Astrocyte (in vitro differentiated cells and primary cell): ENCODE measurements at places on chromosomes 7 and 10.

DNA sequence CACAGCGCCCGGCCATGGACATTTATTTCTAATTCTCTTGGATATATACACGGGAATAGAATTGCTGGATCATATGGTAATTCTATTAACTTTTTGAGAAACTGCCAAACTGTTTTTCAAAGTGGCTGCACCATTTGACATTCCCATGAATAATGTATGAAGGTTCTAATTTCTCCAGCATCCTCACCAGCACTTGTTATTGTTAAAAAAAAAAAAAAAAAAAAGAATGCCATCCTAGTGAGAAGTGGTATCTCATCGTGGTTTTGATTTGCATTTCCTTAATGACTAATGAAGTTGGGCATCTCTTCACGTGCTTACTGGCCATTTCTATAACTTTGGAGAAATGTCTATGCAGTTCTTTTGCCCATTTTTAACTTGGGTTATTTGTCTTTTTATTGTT, 13.5 kb downstream of the CNNM2 start:
- DNase-seq = no peak

DNA sequence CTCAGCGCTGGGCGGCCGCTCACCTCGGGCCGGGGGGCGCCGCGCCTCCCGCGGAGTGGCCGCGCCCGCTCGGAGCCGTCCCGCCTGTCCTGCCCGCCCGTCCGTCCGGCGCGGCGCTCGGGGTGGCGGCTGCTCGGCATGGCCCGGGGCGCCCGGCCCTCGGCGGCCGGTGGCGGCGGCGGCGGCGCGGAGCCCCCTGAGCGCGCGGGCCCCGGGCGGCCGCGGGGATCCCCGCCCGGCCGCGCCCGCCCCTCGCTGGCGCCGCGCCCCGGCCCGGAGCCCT, 338 bp downstream of the SDK1 start:
- DNase-seq = no peak

GRCh38 chr7:27200761-27201579, 1.1 kb upstream of the HOXA13 start:
- no peak for DNase-seq

DNA sequence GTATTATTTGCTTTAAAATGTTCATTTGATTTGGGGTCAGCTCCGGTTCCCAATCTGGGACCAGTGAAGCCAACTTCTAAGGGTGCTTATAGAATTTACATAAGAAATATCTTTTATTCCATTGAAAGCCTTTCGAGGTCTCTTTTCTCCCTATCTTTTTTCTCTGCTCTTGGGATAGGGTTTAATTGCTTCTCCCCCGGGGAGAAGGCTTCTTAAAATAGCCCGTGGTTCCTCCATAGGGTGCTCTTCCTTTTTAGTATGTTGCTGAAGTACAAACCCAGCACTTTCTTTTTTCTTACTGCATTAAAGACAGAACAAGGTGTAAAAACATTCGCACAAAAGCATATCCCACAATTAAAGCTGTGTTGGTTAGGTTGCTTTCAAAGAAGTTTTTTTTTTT, 107.5 kb downstream of the POU6F2 start:
- DNase-seq = no peak

- no peak for DNase-seq
These were observed 25.2 kb upstream of the BNIP3 start for GRCh38 chr10:132006966-132007365.

GRCh38 chr7:158944950-158945349, 88.6 kb downstream of the DYNC2I1 start:
- no peak for DNase-seq

DNA sequence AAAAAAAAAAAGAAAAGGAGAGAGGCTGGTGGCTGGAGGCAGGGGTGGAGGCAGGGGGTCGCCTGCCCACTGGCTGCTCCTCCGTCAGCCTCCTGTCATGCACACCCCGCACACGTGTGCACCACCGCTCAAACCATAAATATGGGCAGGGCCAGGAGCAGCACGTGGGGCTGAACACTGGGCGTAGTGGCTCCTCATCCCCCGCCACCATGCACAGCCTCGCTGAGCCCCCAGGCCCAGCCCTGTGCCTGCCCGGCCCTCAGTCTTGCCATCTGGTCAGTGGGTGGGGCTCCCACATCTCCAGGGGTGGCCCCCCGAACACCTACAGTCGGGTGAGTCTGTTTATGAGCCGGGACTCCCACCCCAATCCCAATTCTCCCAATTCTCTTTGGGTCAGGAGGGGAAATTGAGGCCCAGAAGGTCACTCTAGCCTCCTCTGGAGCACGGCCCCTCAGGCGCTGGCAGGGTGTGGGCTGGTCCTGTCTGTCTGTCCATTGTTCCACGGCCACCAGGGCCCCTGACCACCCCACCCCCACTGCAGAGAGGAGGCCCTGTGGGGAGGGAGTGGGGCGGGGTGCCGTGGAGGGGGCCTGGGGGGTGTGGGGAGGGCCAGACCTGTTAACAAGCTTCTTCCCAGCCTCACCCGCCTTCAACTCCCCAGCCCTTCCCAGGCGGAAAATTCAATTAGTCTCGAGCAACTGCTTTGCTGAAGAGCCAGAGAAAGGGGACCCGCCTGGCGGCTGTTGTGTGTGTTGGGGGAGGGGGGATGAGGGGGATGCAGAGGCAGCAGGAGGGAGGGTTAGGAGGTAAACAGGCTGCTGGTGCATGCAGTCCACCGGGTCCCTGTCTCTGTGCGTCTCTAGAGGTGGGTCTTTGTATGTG, 19.5 kb upstream of the GRIFIN start:
- no peak for DNase-seq

GRCh38 chr7:1919539-1920265, 249.6 kb downstream of the ELFN1 start:
- no peak for DNase-seq

GRCh38 chr7:22697876-22698606, 29.0 kb upstream of the IL6 start:
- DNase-seq = no peak

DNA sequence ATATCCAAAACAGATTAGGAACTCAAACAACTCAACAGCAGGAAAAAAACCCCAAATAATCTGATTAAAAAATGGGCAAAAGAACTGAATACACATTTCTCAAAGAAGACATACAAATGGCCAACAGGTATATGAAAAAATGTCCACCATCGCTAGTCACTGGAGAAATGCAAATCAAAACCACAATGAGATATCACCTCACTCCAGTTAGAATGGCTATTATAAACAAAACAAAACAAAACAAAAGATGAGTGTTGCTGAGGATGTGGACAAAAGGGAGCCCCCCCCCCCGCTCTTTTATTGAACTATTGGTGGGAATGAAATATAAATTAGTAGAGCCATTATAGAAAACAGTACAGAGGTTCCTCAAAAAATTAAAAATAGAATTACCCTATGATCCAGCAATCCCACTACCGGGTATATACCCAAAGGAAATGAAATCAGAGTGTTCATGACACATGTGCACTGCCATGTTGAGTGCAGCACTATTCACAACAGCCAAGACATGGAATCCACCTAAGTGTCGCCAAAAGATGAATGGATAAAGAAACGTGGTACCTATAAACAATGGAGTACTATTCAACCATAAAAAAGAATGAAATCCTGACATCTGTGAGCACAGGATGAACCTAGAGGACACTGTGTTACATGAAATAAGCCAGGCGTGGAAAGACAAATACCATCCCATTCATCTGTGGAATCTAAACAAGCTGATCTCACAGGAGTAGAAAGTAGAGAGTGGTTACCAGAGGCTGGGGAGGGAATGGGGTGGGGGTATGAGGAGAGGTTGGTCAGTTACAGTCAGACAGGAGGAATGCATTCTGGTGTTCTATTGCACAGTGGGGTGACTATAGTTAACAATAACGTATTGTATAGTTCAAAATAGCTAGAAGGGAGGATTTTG, 78.1 kb upstream of the RHEB start:
- DNase-seq = peak; percentile 96

DNA sequence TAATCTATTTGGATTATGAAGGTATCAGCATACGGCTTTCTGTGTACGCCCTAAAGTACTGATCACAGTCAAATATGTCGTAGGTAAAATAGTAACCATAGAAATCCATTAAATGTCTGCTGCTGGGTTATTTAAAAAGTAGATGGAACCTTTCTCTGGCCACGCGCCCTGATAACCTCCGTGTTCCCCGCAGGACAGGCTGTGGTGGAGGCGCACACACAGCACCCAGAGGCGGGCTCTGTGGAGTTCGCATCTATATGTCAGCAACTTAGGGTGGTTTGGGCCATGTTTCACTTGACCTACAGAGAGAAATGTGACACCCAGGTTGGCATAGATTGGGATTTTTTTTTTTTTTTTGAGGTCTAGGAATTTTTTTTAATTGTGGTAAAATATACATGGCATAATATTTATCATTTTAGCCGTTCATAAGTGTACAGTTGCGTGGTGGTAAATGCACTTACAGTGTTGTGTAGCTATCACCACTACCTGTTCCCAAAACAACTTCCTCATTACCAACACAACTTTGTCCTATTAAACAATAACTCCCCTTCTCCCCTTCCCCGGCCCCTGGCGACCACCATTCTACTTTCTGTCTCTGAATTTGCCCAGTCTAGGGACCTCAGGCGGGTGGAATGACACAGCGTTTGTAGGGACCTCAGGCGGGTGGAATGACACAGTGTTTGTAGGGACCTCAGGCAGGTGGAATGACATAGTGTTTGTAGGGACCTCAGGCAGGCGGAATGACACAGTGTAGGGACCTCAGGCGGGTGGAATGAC, 15.4 kb downstream of the PPP2R2D start:
- no peak for DNase-seq

GRCh38 chr7:143012409-143012808, 14.5 kb downstream of the OR9A2 start:
- no peak for DNase-seq

- DNase-seq = no peak
These were observed 24.7 kb upstream of the RBM33 start for GRCh38 chr7:155619634-155620271.

GRCh38 chr10:131216681-131217230, 94.8 kb downstream of the TCERG1L start:
- DNase-seq = no peak

DNA sequence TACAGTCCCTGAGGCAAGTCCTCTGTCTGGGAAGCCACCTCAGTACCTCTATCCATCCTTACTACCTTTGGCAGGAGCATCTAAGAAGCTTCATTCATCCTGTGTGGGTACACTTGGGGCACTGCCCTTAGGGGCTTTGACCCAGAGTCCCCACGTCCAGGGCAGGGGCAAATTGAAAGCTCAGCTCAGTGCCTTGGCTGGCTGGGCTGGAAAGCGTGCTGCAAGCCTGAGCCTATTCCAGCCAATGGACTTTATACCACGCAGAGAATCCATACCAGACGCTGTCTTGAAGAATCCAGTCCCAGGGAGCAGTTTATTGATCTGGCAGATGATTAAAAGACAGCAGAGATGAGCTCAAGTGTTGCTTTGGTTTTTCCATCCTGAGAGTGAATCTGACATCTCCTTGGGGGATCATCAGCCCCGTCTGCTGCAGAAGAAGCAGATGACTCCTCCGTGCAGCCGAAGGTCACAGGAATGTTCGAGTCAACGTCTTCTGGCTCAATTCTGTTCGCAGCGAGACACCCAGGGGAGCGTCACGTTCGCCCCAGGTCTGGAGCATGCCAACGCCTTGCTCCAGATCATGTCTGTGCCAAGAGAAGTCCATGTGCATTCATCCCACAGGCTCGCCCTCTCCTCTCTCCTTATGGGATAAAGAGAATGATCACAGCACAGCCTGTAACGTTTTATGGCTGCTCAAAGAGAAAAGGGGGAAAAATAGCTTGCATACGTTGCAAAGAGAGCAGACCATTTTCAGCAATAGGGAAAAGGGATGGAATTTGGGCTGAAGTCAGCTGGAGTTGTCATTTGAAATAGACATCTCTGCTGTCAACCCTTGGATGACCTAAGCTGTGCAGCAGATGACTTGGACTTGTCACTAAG, 35.8 kb upstream of the LYZL1 start:
- DNase-seq = no peak

DNA sequence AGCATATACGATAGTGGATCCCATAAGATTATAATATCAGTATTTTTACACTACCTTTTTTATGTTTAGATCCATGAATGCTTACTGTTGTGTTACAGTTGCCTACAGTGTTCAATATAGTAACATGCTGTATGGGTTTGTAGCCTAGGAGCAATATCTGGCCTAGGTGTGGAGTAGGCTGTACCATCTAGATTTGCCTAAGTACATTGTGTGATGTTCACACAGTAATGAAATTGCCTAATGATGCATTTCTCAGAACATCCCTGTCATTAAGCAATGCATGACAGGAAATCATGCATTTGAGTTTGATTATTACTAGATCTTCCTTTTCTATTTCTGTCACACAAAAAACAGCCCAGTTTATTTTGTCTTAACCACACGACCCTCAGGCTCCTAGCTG, 14.5 kb downstream of the CBX3 start:
- DNase-seq = no peak

DNA sequence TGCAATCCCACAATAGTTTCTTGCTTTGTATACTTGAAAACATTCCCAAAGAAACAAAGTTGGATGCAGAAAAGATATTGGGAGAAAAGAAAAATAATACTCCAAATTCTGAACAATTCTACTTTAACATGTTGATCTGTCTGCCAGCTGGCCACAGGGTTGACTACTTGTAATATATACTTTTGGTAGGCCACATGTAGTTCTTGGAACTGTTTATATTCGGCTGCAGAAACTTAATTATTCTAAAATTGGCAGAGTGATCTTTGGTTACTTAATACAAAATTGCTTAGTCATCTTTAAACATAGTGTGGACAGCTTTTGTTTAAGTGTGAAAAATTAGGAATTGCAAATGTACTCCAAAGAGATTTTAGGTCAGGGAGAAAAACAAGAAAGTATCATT, 76.0 kb downstream of the CALD1 start:
- peak; percentile 61 for DNase-seq

- no peak for DNase-seq
These were observed 110.1 kb downstream of the ACTR3B start for GRCh38 chr7:152869677-152870051.

GRCh38 chr7:110856704-110857103, 234.2 kb upstream of the LRRN3 start:
- no peak for DNase-seq

DNA sequence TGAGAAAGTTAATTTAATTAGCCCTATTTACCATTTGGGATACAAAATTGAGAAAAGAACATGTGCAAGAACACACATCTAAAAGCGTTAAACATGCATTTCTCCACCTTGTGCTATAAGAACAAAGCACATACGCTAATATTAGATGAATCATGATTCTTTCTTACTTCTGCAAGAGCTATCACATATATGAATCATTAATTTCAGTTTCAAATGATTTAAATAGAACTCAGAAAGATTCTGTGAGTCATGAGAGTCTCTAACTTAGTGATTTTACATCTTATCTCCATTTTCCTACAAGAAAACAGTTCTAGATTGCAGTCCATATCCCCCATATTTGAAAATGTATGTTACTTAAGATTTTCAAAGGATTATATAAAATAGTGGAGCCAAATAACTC, 173.9 kb downstream of the RNLS start:
- DNase-seq = peak; percentile 34

GRCh38 chr7:123784263-123784662, 35.5 kb upstream of the WASL start:
- DNase-seq = no peak

DNA sequence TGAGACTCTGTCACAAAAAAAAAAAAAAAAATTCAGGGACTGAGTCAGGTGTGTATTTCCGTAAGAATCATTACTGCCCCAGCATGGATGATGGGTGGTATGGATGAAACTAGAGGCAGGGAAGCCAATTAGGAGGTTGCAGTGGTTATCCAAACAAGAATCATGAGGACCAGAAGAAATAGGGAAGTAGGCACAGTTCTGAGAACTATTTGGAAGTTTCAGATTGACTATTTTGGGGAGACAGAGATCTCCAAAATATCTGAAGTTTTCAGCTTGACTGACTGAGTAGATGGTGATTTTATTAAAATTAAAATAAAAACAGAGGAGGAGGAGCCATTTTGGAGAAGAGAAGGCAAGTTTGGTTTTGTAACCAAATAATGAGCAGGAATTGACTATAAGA, 119.4 kb upstream of the NRBF2 start:
- DNase-seq = no peak
